Stimulated activated CD4-positive, alpha-beta T cell treated with anti-CD3 and anti-CD28 coated beads, Interleukin-1b, Interleukin-23, amount 100 ng/mL, for 1 hour (primary cell): ENCODE measurements at places on chromosomes 2 and 18.

DNA sequence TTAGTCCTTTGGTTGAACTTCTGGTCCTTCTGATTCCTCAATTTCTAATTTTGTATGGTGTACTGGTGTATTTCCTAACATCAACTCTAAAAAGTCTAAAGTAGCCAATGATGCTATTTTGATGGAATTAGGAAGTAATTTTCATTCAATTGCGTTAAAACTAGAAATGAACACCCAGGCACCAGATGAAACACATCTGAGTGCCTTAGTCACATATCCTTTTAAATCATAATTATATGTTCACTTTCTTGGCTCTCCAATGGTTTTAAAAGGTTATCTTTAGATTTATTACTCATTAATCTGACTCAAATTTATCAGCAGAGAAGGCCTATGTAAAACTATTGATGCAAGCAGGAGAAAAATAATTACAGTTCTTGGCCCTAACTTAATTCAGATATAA is 119.7 kb downstream of the GAREM1 start:
- no peak for DNase-seq

GRCh38 chr2:41832218-41832617 is 215.6 kb upstream of the PKDCC start:
- no peak for DNase-seq

DNA sequence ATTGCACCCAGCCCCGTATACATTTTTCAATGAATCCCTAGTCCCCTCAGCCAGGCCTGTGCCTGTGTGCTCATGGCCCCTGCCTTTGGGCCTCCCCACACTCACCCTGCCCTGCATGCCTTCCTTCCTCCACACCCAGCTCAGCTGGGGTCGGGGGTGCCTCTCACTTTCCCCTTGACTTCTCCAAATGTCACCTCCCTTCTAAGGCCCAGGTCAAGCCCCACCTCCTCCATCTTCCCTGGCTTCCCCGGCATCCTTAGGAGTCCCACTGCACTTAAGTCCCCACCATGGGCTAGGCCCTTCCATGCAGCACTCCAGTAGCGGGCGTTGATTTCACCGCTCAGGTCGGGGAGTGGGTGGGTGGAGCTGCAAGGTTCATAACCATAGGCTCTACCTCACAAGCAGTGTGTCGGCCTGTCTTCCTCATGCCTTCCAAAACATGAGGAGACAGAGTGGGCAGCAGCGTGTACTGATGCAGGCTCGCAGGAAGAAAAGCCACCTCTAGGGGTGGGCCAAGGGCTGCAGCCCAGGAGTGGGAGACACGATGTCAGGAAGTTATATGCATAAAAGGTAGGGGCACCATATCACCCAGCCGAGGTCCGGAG is 47.7 kb downstream of the DNMT3A start:
- DNase-seq: no peak

DNA sequence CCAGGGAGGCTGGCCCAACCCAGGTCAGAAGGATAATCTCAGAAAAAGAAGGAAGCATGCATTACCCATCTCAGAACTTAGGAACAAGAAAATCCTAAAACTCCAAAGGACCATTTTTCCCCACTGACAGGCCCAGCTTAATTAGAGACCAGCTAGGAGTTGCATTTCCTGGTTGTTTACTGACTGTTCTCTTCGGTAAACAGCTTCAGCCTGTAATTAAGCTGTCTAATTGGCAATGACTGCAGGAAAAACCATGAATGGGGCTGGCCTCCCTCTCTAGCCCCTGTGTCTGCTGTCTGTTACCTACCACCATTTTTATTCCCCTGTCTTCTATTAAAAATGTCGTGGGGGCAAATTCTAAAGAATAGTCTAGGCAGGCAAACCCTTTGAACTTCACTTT is 146.5 kb downstream of the AGAP1 start:
- DNase-seq: no peak

DNA sequence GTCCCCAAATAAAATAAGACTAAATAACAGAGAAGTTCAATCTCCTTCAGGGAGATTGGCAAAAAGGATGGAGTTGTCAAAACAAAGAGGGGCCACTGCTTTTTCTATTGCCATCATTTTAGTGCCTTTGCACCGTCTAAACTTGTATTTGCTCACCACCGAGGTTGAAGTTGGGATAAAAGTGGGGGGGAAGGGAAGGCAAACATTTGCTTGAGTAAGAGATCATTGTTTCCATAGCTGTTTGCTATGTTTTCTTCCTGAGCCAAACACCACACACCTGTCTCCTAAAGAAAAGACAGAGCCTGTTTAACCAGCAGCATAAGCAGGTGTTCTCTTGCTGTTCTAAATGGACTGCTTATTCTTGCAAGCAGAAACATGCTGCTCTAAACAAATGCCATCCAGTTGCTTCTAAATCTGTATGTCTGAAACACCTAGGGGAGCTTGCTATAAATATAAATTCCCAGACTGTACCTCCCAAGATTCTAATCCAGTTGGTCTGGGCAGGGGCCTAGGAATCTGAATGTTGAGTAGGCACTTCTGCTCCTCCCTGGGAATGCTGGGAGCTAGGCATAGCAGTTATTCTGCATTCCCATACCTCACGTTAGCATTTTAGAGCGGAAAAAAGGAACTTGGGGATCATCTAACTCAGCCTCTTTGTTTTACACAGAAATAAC is 179.4 kb upstream of the ARL4C start:
- DNase-seq: no peak

DNA sequence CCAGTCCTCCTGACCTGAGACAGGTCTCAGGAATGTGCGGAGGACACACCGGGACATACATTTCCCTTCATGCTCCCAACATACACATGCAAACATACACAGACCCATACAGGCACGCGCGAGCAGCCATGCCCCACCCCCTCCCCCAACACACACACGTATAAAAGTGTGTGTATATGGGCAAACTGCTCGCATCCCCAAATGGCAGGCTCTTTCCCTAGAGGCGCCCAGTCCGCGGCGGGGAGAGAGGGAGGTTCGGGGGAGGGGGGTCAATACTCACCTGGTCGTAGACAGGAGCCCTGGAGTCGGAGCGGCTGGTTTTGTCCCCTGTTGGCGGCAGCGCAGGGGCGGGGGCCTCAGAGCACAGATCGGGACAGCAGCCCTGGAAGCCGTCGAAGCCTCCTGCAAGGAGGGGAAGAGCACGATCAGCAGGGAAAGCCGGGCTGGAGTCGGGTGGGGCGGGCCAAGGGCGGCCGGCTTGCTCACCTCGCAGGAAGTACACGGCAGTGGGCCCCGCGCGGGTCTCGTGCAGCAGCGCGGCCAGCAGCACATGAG is 682 bp downstream of the DUSP2 start:
- no peak for DNase-seq

GRCh38 chr2:238127165-238128060 is 11.1 kb upstream of the KLHL30 start:
- no peak for DNase-seq

GRCh38 chr2:200219309-200220113 is 87.0 kb upstream of the SPATS2L start:
- DNase-seq: no peak

- DNase-seq: no peak
Observed at GRCh38 chr2:28545590-28546200, 49.8 kb downstream of the PLB1 start.

- no peak for DNase-seq
Observed at GRCh38 chr2:4551691-4552474, 848.5 kb downstream of the DCDC2C start.

GRCh38 chr2:239397931-239398471 is 2.8 kb downstream of the HDAC4 start:
- no peak for DNase-seq

- DNase-seq: no peak
Observed at GRCh38 chr2:12685145-12685544, 31.6 kb upstream of the TRIB2 start.

DNA sequence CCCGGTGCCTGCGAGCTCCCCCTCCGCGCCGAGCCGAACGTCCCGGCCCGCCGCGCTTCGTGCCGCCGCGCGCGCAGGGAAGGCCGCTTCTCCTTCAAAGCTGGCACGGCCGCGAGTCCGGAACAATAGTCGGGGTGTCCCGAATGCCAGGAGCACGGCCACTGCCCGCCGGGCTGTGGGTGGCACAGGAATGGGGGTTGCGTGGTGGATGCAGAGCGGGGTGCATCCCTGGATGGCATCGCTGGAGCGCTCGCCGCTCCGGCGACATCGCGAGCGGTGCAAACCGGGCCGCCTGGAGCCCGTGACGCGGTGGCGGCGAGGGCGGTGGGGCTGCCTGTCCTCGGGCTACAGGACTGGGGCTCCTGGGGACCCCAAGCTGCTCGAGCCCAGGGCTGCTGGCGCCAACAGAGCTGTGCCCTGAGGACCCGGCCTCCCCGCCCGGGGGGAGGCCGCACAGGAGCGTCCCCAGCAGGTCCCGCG is 1.1 kb upstream of the SATB2 start:
- DNase-seq: no peak

DNA sequence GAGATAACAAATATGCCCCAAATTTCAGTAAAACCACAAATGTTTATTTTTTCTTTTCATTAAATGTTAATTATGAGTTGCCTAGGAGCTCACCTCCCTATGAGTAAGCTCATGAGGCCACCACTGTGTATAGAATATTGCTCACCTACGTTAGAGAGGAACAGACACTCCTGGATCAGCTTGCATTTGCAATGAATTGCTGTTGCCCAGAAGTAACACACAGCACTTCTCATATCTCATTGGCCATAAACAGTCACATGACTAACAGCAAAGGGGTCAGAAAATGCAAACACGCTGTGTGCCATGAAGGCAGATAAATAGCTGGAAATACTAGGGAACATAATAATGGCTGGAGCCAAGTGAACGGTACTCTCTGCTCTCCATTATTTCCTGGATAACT is 89.0 kb upstream of the GALNT5 start:
- no peak for DNase-seq

GRCh38 chr2:191508738-191509137 is 169.2 kb upstream of the NABP1 start:
- no peak for DNase-seq

GRCh38 chr18:58361212-58361611 is 267.7 kb downstream of the ALPK2 start:
- DNase-seq: no peak

DNA sequence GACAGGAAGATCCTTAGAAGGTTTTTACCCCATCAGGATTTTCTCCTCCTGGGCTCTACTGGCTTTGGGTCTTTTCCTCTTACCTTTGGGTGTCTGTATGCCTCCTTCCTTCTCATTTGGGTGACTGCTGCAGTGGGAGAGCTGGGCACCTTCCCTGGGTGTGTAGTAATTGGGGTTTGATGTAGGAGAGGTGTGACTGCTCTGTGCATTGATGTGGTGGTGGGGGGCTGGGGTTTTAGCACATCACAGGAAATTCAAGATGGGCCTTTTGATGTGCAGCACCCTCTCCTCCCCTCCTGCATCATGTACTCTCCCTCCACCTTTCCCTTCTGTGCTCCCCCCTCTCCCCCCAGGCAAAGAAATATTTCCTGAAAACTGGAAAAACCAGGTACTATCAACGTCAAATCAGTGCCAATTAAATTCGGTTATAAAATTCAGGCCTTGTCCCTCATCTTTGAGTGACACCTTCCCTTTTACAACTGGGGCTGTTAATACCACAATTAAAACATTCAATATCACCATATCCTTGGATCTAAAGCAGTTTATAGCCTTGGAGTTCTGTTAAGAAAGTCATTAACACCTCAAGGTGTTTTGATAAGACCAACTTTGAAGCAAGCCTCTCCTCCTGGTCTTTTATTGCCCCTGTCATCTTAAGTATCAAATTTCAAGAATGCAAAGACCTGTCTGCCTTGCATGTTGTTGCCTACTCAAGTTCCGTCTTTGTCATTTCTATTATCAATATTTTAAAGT is 23.3 kb downstream of the EDAR start:
- DNase-seq: no peak

DNA sequence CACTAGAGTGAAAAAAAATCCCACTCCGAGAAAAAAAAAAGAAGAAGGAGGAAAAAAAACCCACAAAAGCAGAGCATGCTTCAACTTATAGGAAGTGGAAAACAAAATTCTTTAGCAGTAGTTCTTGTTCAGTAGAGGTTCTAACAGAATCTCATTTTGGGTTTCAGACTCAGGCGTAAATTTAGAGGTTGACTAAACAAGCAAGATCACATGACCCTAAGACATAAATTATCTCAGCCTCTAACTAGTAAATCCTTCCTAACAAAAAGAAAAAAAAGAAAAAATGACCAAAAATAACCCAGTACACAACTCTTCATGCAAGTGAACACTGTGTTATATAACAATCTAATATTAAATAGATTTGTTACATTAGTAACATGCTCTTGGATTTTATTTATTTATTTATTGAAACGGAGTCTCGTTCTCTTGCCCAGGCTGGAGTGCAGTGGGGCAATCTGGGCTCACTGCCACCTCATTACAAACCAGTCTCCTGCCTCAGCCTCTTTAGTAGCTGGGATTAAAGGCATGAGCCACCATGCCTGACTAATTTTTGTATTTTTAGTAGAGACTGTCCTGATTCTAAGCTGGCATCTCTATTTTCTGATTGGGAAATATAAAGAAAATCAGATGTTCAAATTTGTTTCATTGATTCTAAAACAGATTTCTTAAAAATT is 35.4 kb downstream of the PPP4R3B start:
- DNase-seq: no peak

- DNase-seq: no peak
Observed at GRCh38 chr2:118049140-118049815, 35.4 kb upstream of the CCDC93 start.

DNA sequence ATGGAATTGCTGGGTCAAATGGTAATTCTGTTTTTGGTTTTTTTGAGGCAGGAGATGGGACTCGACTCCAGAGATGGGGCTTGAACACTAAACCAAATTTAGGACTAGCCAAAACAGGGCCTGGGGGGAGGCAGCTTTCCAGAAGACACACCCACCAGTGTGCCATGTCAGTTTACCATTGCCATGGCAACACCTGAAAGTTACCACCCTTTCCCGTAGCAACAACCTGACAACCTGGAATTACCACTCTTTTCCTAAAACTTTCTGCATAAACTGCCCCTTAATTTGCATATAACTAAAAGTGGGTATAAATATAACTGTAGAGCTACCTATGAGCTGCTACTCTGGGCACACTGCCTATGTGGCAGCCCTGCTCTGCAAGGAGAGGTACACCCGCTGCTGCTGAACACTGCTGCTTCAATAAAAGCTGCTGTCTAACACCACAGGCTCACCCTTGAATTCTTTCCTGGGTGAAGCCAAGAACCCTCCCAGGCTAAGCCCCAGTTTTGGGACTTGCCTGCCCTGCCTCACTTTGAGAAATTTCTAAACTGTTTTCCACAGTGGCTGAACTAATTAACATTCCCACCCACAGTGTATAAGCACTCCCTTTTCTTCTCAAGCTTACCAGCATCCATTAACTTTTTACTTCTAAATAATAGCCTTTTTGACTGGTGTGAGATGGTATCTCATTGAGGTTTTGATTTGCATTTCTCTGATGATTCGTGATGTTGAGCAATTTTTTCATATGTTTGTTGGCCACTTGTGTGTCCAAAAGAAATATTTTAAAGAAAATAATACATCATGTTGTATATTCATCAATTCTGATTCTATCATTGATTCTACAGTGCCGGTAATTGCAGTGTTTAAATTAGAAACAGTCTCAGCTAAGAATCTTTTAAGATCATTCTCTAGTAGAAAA is 10.6 kb downstream of the CDK15 start:
- DNase-seq: no peak

GRCh38 chr2:39264733-39265132 is 21.0 kb upstream of the CDKL4 start:
- DNase-seq: no peak

- no peak for DNase-seq
Observed at GRCh38 chr2:8219096-8219495, 462.8 kb upstream of the ID2 start.
